ENCODE measurements at places on chromosomes 13 and 19.

GRCh38 chr19:6233056-6233826 lies 46.5 kb downstream of the MLLT1 start:
- DNase-seq, result peak; percentile 37

- no peak for DNase-seq
Observed at GRCh38 chr19:55528030-55528803, 8.7 kb downstream of the SBK2 start.

DNA sequence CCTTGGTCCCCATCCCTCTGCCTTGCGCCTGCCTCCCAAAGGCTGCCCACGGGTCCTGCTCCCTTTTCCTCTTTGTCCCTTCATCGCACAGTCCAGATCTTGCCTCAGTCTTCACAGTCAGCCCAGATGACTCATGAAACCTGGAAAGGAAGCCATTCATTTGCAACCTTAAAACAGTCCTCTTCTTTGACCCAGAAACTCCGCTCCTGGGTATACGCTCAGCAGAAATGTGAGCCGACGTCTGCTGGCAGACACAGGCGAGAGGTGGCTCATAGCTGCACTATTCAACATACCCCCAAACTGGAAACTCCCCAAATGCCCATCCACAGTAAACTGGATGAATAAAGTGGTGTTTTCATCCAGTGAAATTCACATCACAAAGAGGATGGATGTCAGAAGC lies 13.6 kb upstream of the PEPD start:
- DNase-seq, result no peak

DNA sequence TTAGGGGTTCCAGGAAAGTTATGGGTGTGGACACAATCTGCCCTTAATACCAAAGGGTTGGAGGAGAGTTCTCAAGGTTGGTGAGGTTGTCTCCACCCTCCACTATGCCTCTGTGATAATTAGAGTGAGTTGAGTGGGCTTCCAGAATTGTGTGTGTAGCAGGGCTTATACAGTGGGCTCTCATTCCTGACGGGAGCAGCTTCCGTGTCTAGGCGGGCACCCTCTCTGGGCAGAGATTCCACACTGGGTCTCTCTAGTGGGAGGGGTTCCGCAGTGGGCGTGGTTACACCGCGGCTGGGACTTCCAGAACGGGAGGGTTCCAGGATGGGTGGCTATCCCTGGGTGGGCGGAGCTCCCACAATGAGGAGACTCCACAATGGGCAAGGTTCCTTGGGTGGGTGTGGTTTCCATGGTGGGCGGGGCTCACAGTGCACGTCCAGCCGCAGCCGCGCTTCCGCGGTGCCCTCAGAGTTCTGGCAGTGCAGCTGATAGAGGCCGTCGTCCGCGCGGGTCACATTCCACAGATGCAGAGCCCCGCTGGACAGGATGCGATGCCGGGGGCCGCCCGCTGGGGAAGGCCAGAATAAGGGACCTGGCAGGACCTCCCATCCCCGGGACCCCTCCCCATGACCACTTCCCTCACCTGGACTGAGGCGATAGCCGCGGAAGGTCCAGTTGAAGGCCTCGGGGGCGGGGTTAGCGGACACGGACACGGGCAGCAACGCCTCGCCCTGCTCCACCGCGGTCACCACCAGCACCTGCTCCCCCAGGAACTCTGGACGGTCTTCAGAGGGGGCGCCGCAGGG lies 8.4 kb downstream of the NPHS1 start:
- no peak for DNase-seq

DNA sequence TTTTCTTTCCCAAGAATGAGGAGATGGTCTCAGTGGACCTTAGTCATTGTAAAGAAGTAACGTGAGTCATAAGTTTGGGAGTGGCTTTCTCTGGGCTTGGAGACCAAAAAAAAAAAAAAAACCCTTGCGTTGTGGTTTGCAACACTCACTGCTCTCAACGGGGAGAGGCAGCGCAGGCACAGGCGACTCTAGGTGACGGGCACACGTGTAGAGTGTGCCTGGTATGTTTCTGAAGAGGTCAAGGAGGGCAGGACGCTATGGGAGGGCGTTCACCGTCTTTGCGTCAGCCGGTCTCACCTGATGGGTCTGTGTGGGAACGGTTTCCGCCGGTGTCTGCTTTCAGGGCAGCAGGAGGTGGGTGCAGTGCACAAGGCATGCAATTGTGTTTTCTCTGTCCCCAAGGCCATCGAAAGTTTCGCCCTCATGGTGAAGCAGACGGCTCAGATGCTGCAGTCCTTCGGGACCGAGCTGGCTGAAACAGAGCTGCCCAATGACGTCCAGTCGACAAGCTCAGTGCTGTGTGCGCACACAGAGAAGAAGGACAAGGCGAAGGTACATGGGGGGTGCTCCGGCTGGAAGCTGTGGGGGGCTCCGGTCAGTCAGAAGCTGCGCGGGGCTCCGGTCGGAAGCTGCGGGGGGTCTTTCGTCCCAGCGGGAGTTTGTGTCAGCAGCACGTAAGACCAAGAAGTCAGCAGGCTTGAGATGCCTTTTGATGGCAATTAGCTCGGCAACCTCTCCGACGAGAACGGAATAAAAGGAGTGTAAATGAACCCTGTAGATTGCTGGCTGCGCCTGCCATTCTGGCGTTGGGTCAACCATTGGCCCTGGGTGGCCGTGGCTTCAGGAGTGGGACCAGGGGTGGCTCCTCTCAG lies 40.8 kb upstream of the F7 start:
- no peak for DNase-seq

DNA sequence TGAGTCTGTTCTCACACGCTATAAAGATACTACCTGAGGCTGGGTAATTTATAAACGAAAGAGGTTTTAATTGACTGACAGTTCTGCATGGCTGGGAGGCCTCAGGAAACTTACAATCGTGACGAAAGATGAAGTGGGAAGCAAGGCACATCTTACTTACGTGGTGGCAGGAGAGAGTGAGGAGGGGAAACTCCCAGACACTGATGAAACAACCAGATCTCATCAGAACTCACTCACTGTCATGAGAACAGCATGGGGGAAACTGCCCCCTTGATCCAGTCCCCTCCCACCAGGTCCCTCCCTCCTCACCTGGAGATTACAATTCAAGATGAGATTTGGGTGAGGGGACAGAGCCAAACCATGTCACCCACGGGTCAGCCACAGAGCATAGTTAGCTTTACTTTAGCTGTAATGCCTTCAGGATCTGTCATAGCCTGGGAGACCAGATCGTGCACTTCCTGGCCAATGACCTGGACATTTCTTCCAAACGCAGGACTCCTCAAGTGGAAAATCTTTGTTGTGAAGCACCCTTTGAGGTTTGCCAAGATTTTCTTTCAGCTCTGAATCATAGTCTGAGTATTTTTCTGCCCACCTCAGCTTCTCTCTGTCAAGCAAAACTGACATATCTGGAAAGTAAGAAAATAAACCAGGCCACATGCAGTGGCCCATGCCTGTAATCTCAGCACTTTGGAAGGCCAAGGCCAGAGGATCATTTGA lies 25.2 kb upstream of the HIF3A start:
- no peak for DNase-seq

DNA sequence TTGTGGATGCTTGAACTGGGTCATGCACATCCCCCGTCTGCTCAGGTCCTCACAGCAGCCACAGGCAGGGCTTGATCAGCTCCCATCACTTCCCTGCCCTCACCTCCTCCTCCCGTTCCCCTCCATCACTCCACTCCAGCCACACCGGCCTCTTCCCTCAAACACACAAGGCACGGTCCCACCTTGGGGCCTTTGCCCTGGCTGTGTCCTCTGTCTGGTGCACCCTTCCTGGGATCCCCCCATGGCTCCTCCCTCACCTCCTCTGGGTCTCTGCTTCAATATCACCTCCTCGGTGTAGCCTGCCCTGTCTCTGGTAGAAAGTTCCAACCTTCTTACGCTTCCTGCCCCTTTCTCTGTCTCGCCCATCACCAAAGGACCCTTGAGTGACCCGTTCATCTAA lies 16.0 kb downstream of the GTPBP3 start:
- DNase-seq, result no peak

GRCh38 chr13:28528848-28529247 lies 33.9 kb upstream of the FLT1 start:
- DNase-seq, result no peak

- DNase-seq, result no peak
Observed at GRCh38 chr13:90706631-90707030, 640.9 kb upstream of the MIR17HG start.

- DNase-seq, result no peak
Observed at GRCh38 chr19:49165865-49166301, 8.3 kb downstream of the TRPM4 start.

GRCh38 chr19:32168111-32168510 lies 177.3 kb upstream of the ZNF507 start:
- DNase-seq, result no peak
